ENCODE measurements at places on chromosomes 6 and 20. TPM values are rescaled to one million over a fixed set of nuclear protein-coding genes. Genes with fewer than 3 reads are reported as not detected.
A peak's percentile ranks its signal among the peaks of the same experiment; 100 is the strongest.

- no peak for DNase-seq
Measured at GRCh38 chr20:23358563-23358906, 3.4 kb upstream of the GZF1 start.

DNA sequence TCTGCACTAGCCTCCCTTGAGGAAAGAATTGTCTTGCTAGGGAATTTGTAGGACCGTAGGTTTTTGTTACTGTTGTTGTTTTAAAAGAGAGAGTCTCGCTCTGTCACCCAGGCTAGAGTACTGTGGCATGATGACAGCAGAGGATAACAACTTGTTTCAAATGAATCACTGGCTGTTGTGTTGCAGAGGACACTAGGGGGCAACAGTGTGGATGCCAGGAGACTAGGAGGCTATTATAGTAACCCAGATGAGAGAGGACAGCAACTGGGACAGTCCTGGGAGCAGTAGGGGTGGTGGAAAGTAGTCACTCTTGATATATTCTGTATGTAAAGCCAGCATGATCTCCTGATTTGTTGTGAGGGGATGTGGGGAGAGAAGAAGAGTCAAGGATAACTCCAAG, 41.8 kb upstream of the LAMA4 start:
- DNase-seq, result no peak

GRCh38 chr20:2658414-2659354, 5.3 kb downstream of the IDH3B start:
- DNase-seq, result no peak

GRCh38 chr6:79469376-79470246, 67.6 kb downstream of the LCA5 start:
- no peak for DNase-seq

DNA sequence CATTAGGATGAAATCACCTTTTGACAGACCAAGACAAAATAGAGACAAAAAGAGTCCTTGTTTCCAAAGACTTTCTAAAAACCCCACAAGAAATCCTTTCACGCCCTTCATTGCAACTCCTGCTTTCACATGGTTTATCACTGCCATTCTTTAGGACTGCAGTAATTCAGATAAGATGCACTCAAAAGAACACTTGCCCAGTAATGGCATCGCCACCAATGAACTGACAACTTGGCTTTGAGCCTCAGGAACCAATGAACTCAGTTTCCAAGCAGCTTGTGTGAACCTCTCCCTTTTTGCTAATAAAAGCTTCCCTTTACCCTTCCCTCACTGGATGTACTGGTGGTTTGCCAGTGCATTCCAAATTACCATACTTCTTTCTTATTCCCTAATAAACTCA, 21.8 kb downstream of the OSTM1 start:
- no peak for DNase-seq

GRCh38 chr6:114714836-114715507, 372.1 kb upstream of the HS3ST5 start:
- DNase-seq, result no peak

DNA sequence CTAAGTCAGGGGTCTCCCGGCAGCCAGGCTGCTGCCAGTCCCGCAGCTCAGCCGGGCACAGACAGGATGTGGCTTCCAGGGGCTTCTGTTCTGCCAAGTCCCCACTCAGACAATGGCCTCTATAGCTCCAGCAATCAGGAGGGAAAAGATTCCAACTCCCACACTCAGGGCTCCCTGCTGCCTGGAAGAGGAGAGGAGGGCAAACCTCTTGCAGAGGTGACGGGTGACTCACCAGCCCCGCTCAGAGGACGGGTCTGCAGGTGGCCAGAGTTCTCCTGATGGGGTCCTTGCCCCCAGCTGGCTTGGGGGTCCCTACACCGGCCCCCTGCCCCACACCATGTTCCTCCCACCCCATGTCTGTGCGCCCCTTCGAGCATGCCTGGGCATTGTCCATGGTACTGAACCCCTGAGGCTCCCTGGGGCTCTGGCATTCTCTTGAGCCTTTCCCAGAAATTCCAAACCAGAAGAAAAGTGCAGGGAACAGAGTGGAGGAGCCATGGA, 32.6 kb downstream of the NTSR1 start:
- DNase-seq, result no peak

DNA sequence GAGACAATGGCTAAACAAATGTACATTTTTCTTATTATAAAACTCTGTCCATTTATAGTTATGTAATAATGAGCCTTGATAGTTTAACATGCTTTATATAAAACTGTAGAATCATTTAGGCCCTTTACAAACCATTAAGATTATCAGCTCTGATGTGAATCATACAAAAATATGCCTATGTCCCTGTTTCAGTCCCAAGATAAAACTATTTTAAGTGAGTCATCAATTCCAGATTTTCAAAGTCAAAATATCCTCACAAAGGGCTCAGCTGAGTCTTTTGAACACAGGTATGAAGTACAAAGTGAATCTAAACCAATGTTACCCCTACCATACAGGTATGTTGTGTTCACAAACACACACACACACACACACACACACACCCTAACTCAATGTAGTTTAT, 88.0 kb downstream of the PTPRK start:
- DNase-seq, result no peak

DNA sequence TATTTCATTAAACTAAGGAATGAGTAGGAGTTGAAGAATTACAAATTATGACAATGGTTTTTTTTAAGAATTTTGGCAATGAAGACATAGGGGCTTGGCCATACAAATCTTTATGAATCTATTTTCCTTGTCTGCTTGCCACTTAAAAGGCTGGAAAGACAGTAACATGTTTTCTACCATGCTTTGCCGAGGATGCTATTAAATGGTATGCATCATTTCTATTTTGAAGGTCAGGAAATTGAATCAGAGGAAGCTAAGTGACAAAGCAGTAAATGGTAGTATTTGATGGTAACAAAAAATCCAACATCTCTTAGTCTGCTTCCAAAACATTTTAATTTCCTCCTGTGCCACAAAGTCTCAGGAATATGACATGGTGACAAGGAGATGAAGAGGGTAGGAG, 287.2 kb downstream of the RFPL4B start:
- DNase-seq, result no peak

GRCh38 chr6:130507666-130508028, 141.8 kb downstream of the TMEM200A start:
- no peak for DNase-seq

DNA sequence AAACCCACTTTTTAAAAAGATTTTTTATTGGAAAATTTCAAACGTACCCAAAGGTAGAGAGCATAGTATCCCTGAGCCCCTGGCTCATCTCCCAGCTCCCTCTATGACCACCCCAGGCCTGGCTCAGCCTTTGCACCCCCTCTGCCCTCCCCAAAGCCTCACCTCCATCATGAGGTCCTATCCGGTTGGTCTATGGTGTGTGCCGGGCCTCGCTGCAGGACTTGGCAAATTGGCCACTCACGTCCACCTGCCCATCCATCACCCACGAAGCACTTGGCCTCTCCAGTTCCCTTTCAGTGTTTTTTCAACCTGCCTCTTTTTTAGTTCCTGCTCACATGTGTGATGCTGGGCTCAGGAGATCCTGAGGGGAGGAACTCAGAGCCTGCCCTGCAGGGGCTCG, 147.4 kb downstream of the CDH4 start:
- DNase-seq, result no peak

- no peak for DNase-seq
Measured at GRCh38 chr6:40160826-40161225, 226.6 kb upstream of the MOCS1 start.

DNA sequence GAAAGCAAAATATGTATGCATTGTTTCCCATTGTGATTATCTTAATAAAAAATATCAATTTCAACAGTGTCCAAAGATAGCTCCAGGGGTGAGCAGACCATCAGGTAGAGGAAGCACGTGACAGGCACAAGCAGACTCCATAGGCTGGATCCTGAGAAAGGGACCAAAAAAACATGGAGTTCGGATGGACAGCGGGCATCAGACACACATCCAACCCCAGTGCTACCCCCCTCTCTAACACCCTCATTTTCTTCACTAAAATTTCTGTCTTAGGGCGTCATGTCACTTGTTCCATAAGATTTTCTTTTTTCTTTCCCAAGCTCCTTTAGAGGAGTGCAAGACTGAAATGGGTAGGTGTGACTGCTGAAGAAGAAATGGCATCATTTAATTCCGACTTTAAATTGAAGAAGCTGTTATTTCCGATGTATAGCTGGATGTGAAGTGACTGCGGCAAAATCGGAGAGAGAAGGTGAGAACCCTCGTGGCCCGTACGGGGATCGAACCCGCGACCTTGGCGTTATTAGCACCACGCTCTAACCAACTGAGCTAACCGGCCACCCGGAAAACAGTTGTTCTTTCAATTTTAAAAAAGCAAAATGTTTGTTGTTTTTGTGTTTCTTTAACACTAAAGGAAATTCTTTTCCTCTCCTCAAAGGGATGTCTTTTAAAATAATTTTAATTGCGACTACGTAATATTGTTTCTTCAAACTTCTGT, 10.3 kb upstream of the PRSS16 start:
- DNase-seq, result no peak

DNA sequence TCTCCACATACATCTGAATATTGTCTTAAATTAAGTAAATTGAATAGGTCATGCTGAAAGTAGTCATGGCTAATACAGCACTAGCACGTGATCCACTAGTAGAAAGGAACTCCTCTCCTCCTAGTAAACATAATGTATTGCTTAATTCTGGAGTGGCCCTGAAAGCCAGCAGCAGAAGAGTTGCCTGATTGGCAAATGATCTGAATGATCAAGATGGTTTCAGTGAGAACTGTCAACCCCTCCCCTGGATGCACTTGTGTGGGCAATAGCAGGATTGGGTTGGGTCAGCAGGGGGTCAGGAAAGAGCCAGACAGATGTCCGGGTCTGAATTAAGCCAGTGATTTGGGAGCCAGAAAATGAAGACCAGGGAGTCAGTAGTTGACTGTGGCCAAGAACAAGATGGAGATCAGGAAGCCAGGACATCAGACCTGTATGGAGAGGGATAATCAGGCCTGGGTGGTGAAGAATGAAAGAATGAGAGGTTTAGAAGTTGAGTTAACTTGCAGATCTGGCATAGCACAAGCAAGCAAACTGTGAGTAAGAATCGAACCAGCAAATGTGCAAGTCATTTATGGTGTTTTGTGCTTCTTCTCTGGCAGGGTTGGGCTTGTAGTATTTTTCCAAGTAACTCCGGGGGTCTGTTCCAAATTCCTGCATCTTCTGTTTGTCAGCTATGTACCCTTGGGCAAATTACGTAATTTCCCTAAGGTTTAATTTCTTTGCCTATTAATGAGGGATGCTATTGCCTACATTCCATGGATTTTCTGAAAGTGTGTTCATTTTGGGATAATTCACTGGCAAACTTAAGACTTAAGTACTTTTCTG, 304.9 kb downstream of the CD109 start:
- DNase-seq, result no peak

- peak; percentile 91 for DNase-seq
Measured at GRCh38 chr6:166957087-166957804, 896 bp upstream of the RNASET2 start.

GRCh38 chr20:14597206-14597715, 259.8 kb upstream of the FLRT3 start:
- no peak for DNase-seq

DNA sequence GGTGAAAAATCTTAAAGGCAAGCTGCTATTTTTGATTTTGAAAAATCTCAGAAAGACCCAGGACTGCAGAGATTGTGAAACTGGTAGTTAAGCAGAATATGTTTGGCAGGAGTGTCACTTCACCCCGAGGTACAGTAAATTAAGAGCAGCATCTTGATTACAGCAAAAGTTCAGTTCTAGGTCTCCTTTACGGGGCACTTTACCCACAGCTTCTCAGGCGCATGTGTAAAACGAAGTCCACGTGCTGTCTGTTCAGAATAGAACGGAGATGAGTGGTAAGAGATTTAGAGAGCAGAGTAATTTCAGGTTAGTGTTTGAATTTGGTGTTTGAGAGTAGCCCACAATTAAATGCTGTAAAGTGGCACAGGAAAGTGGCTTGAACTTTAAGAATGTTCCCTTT, 84.0 kb downstream of the FARS2 start:
- DNase-seq, result no peak

DNA sequence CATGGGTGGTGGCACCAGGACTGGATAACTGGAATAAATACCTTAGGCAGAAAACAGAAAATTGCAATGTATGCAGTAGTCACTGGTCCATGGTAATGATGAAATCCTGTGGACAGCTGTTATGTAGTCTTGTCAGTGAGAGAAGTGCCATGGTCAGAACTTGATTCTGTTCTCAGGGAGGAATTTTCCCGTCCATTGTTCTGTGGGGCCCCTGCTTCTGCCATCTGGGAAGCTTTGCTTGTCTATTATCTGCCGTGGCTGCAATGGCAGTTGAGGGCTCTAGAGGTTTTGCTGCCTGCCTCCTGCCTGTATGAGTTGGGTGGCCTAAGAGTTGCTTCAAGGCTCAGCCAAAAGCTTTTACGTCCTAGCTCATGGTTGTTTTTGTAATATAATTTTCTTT, 126.8 kb upstream of the SLC35B3 start:
- no peak for DNase-seq

DNA sequence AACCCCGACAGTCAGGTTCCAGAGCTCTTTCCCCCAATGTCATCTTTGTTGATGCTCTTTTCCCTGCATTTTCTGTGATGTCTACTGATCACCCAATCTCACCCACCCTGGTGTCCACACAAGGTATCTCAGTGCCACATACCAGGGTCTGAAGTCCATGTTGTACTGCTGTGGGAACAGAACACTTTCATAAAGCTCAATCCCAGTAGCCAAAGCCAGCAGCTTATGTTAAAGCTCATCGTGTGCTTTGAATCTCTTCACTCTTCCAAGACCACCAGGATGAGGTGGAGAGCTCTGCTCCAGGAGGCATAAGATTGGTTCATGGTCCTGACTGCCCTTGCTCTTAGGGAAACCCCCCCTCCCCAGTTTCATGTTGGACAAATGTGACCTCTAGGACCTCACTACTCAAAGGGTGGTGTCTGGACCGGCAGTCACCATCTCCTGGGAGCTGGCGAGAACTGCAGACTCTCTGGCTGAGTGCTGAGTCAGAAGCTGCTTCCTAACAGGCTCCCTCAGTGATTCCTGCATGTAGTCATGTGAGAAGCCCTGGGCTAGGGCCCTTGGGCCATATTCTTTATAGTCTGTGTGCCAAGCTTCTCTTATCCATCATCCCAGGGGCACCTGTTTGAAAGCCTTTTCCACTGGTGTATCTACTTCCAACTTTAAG, 13.4 kb upstream of the CPNE5 start:
- DNase-seq, result no peak

DNA sequence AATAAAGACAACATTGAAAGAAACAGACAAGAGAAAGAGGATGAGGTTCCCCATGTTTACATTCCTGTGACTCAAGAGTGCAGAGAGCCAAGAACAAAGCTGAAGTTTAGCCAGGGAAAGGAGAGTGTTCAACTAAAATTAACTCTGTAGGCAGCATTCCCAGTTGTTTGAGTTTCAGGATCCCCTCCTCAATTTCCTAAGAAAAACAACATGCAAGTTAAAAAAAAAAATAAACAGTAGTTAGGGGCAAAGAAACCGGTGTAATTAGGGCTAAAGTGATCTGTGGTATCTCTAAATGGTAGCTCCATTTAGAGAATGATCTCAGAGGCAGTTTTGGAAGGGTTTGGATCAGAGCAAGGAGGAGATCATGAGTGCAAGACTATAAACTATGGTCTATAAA, 30.9 kb upstream of the RAB23 start:
- DNase-seq, result no peak

- DNase-seq, result no peak
Measured at GRCh38 chr6:113329942-113330635, 527.1 kb upstream of the MARCKS start.

The BPI gene
- total RNA-seq, result not detected

The OR2H2 gene
- total RNA-seq, result not detected

The ADTRP gene
- total RNA-seq, result 2.3 TPM

The NT5E gene
- 35.4 TPM for total RNA-seq

The ISM1 gene
- 4.0 TPM for total RNA-seq

The ASIP gene
- not detected for total RNA-seq

The SPATA25 gene
- 4.0 TPM for total RNA-seq

The DNAJC5 gene
- total RNA-seq, result 50.5 TPM

The PGC gene
- total RNA-seq, result not detected

The PERP gene
- 21.8 TPM for total RNA-seq

The JAG1 gene
- total RNA-seq, result 96.7 TPM

The GSTA2 gene
- total RNA-seq, result not detected
